ENCODE measurements at places on chromosomes 12 and 14.

DNA sequence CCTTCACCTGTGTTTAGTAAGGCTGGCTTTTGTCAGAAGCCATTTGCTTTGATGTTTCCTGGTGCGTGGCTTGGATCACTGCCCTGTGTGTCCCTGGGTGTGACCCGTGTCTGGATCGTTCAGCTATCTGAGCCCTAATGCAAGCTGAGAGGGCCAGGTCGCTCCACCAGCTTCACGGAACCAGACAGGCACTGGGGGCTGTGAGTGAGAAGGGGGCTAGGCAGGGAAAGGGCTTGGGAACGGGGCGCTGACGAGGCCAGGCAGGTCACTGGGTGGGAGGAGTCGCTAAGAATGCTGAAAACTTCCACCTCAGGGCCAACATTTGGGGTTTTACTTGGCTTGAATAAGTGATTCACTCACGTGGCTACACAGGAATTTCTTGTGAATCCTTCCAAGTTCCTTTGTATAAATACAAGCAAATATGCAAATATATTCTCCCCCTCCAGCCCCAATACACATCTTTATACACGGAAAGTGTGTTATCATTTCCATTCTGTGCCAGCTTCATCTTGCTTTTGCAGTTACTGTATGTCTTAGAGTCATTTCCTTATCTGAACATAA is 24.2 kb upstream of the MMP17 start:
- no peak for DNase-seq

DNA sequence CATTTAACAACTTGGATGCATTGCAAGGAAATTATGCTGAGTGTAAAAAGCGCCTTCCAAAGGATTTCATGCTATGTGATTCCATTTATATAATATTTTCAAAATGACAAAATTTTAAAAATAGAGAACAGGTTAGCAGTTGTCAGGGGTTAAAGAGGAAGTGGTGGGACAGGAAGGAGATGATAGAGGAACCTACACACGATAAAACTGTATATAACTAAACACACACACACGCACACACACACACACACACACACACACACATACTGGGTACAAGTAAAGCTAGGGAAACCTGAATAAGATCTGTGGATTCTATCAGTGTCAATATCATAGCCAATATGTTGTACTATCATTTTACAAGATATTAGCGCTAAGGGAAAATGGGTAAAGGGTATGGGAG is 17.2 kb downstream of the TTC9 start:
- no peak for DNase-seq

DNA sequence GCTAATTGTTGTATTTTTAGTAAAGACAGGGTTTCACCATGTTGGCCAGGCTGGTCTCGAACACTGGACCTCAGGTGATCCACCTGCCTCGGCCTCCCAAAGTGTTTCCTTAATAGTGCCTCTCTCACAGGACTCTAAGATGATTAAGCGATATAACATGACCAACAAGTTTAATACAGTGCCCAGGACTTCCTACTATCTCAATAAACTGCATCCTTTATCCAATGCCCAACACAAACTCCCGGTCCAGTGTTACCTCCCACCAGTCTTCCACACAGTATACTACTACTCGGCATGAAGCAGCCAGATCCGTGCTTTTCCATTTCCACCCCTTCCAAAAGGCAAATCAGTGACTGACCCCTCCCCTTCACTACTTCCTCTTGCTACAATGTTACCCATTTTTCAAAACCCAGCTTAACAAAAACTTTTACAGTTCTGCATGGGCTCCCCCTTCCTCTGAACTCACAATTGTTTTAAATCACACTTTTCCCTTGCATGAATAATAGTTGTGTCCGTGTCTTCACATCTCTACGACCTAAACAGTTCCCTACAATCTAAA is 900 bp downstream of the NOP2 start:
- DNase-seq = no peak

GRCh38 chr12:42213954-42214426 is 24.1 kb downstream of the YAF2 start:
- DNase-seq = no peak
